ENCODE measurements at places on chromosomes 2 and 18.

- no peak for DNase-seq
Measured at GRCh38 chr2:121603185-121603584, 46.1 kb downstream of the CLASP1 start.

GRCh38 chr2:17442334-17442733 lies 75.9 kb downstream of the RAD51AP2 start:
- DNase-seq: no peak

DNA sequence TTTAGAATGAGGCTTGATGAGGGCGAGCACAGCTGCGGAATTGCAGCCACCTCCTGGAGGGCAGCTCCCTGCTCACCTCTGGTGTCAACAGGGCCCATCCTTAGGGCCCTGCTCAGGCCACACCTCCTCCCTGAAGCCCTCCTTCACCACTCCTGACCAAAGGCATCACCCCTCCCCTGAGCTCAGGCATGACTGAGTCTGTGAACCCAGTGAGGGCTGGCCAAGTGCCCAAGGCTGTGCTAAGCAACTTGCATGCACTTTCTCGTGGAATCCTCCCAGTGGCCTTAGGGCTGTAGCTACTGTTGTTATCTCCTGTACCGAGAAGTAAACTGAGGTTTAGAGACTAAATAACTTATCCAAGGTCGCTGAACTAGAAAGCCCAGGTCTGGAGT lies 101.7 kb downstream of the KLHL29 start:
- no peak for DNase-seq

- DNase-seq: no peak
Measured at GRCh38 chr18:23689031-23689615, at the start of gene LAMA3. Gene LAMA3 (plus strand): TSS chr18:23689453. CDS start chr18:23689684, 231 bp downstream.

DNA sequence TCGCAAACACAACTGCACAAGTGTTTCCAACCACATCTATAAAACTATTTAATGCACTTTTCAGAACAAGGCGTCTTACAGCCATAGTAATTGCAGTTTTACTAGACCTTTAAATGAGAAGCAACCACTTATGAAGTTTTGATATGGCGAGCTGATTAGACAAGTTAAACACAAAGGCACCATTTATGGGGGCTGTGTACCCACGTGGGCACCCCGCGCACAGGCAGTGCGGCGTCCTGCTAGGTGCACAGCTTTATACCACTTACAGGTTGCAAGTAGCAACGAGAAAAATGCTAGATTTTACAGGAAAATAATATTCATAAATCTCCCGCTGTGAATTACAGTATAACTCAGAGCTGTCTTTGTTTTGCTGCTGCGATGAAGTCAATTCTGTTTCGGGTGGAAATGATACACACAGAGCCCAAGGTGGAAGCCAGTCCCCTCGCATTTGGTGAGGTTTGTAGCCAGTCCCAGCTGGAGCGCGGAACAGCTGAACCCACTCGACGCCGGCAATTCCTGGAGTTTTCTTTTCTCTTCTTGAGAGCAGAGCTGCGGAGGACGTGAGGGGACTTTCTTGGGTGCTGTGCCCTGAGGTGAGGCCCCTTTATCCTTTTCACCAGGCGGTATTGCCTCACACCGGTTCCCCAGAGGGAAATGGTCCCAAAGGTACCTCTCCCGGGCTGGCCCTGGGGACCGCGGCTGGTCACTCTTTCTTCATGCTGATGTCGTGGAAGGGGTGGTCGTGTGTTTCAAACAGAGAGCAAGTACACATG lies 76.7 kb downstream of the PTGR3 start:
- DNase-seq: no peak
